ENCODE measurements at places on chromosomes 1 and 21.
A peak's percentile ranks its signal among the peaks of the same experiment; 100 is the strongest.

DNA sequence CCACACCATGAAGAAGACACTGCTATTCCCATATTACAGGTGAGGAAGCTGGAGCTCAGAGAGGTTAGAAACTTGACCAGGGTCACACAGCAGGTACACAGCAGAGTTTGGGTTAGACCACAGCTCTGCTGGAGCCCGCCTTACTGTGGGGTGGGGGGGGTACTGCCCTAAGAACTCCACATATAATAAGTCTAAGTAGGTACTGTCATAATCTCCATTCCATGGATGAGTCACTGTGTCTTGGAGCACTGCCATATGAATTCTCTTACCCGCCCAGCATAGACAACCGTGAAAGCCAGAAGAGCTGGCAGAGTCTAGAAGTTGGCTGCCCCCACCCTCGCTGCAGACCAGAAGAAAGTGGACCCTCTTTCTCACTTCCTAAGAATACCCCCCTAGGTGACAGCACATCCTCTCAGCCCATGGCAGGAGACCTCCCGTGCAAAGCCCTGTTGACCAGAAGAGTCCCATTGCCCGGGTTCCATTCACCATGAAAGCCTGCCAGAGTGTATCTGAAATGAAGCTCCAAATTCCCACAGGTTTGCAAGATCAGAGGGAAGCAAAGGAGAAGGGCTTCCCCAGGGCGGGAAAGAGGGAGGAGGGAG lies 5.2 kb upstream of the PLA2G2D start:
- no peak for DNase-seq

DNA sequence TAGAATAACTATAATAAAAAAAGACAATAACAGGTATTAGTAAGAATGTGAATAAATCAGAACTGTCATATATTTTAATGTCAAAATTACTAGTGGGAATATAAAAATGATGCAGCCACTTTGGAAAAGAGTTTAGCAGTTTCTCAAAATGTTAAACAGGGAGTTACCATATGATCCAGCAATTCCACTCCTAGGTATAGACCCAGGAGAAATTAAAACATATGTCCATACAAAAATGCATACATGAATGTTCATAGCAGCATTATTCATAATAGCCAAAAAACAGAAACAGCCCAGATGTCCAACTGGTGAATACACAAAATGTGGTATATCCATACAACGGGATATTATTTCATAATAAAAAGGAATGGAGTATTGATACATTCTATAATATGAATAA lies 71.6 kb downstream of the NVL start:
- DNase-seq, result no peak

- DNase-seq, result no peak
Observed at GRCh38 chr21:14858311-14858710, 206.5 kb downstream of the NRIP1 start.

GRCh38 chr1:202143011-202143767 lies 1.3 kb downstream of the ARL8A start:
- DNase-seq, result no peak

GRCh38 chr21:45590246-45590725 lies 48.0 kb upstream of the SLC19A1 start:
- DNase-seq, result peak; percentile 52

DNA sequence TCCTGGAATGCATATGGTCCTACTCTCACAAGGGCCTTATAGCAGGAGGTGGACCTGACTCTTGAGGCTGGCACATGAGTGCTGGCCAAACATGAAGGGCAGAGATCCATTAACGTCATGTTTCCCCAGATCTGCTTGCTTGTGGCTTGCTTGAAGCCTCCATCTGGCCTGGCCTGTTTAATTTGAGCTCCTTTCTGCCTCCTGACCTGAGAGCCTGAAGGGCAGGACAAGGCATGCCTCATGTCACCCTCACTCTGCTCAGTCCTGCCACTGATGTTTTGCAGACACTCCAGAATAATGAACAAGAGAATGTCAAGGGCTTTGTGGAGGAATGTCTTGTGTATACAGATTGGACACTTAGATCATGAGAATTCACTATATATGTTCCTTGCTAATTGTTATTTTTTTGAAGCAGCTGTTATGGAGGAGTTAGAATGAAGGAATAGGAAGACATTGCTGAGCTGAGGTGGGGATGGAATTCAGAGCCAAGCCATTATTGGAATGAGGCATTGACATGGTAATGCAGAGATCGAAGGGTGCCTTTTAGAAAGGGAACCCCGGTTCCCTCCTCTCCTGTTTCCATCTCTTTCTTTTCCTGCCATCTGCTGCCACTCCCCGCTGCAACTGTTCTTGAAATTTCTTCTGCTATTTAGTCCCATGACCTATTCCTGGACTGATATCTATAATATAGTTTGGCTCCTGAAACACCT lies 457.0 kb upstream of the PROX1 start:
- DNase-seq, result no peak

GRCh38 chr1:217088011-217088410 lies 364.8 kb upstream of the ESRRG start:
- no peak for DNase-seq

- DNase-seq, result no peak
Observed at GRCh38 chr1:216346526-216346925, 76.7 kb downstream of the USH2A start.

DNA sequence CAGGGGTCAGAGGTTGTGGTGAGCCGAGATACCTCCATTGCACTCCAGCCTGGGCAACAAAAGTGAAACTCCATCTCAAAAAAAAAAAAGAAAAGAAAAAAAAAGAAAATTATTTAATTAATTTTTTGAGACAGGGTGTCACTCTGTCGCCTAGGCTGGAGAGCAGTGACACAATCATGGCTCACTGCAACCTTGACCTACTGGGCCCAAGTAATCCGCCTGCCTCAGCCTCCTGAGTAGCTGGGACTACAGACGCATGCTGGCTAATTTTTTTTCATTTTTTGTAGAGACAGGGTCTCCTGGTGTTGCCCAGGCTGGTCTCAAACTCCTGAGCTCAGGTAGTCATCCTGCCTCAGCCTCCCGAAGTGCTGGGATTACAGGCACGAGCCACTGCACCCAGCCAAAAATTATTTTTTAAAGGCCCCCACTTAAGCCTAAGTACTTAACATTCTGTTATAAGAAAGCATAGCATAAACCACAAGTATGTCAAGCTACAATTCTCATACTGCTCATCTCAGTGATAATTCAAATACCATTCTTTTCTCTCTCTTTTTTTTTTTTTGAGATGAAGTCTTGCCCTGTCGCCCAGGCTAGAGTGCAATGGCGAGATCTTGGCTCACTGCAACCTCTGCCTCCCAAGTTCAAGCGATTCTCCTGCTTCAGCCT lies 19.9 kb downstream of the NUCKS1 start:
- DNase-seq, result no peak

- DNase-seq, result no peak
Observed at GRCh38 chr21:26914557-26914956, 52.3 kb downstream of the ADAMTS5 start.
